Camera-type eye (tissue), 1 donor: ENCODE measurements at places on chromosomes 12 and 14. TPM values are rescaled to one million over a fixed set of nuclear protein-coding genes. Genes with fewer than 3 reads are reported as not detected.

The SLCO1B3 gene
- total RNA-seq: not detected

The ZC2HC1C gene
- 2.5 TPM for total RNA-seq

The ARHGAP5 gene
- 300 TPM for total RNA-seq

The RERG gene
- total RNA-seq: 23.4 TPM

The AGAP2 gene
- total RNA-seq: 7.3 TPM

The CCDC196 gene
- not detected for total RNA-seq

The TRIM9 gene
- 64.8 TPM for total RNA-seq

The CLEC7A gene
- total RNA-seq: 5.1 TPM

The TMEM229B gene
- total RNA-seq: 7.0 TPM

The FAM222A gene
- 25.1 TPM for total RNA-seq

The RPL36AL gene
- 76.9 TPM for total RNA-seq

The KLRC2 gene
- not detected for total RNA-seq
